ENCODE measurements at places on chromosomes 5 and 9.

DNA sequence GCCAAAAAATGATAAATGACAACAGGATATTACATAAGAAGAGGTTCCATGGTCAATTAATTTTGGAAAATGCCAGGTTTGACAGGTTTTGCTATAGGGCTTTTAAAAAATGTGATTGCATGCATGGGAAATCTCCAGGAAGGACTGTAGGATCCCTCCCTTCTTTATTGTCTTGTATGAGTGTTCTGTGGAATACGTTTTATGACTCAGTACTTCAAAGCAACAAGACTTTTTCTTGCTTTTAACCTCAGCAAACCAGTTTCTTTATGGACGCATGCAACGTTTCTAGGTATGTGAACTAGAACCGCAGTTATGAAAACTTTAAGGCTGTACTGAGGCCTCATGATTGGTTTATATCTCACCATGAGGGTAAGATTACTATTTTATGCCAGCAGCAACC, 76.6 kb upstream of the NTRK2 start:
- DNase-seq: no peak

- no peak for DNase-seq
These were observed 511.0 kb downstream of the PRELID2 start for GRCh38 chr5:145324101-145324500.

- no peak for DNase-seq
These were observed 13.3 kb upstream of the SLC31A2 start for GRCh38 chr9:113137196-113138168.

GRCh38 chr5:109743770-109744212, 54.1 kb downstream of the MAN2A1 start:
- peak; percentile 98 for DNase-seq

GRCh38 chr5:74241751-74242140, 398.8 kb downstream of the ENC1 start:
- no peak for DNase-seq
